Bronchial epithelial cell (primary cell): ENCODE measurements at places on chromosomes 13 and 19. TPM values are rescaled to one million over a fixed set of nuclear protein-coding genes. Genes with fewer than 3 reads are reported as not detected.

Gene ZNF546
- total RNA-seq = 2.2 and 2.4 TPM in 2 replicates

Gene ZNF844
- total RNA-seq = 1.6 and 4.1 TPM in 2 replicates

Gene SERPINE3
- not detected in 2 replicates for total RNA-seq

Gene WASF3
- total RNA-seq = 4.5 and 5.5 TPM in 2 replicates

Gene PRR22
- total RNA-seq = 0.26 and 0.53 TPM in 2 replicates

Gene RFPL4A
- total RNA-seq = not detected in 2 replicates

Gene TRIM13
- total RNA-seq = 17.5 and 19.0 TPM in 2 replicates

Gene LRRC4B
- not detected in 2 replicates for total RNA-seq

Gene ADPRHL1
- 0.26 and 1.0 TPM in 2 replicates for total RNA-seq

Gene ZNF98
- total RNA-seq = under 0.01 TPM in 1 of 2 replicates, not detected in the other

Gene GPC5
- total RNA-seq = under 0.01 and 1.8 TPM in 2 replicates

Gene CYP4F2
- under 0.01 TPM in 1 of 2 replicates, not detected in the other for total RNA-seq

Gene EID2
- total RNA-seq = 6.8 and 8.1 TPM in 2 replicates

Gene RPL36
- total RNA-seq = 718 and 1,018 TPM in 2 replicates

Gene KLF12
- total RNA-seq = 2.2 and 3.4 TPM in 2 replicates

Gene PSG2
- total RNA-seq = not detected in 2 replicates

Gene CRLF1
- total RNA-seq = 0.26 and 0.64 TPM in 2 replicates

Gene PRR19
- not detected in 2 replicates for total RNA-seq

Gene POSTN
- 1.5 and 2.1 TPM in 2 replicates for total RNA-seq

Gene ZNF90
- 2.1 and 2.7 TPM in 2 replicates for total RNA-seq

Gene APOC1
- total RNA-seq = 0.26 and 0.79 TPM in 2 replicates

Gene ZNF556
- total RNA-seq = 2.0 and 2.4 TPM in 2 replicates

Gene GSX1
- not detected in 2 replicates for total RNA-seq

Gene RYR1
- total RNA-seq = 4.5 and 7.4 TPM in 2 replicates

Gene TEKTIP1
- total RNA-seq = not detected in 2 replicates

Gene ZNF497
- 0.53 and 2.2 TPM in 2 replicates for total RNA-seq

Gene TMEM38A
- 4.7 and 10.0 TPM in 2 replicates for total RNA-seq

Gene ZSWIM9
- 1.3 and 1.5 TPM in 2 replicates for total RNA-seq

Gene PABPC3
- total RNA-seq = under 0.01 and 0.13 TPM in 2 replicates

Gene CLDND2
- total RNA-seq = not detected in 2 replicates

Gene FPR1
- total RNA-seq = not detected in 2 replicates

Gene ZNF284
- 2.3 and 2.4 TPM in 2 replicates for total RNA-seq

Gene MISP3
- total RNA-seq = 0.26 and 1.4 TPM in 2 replicates

Gene CYP4F3
- 2.9 and 3.2 TPM in 2 replicates for total RNA-seq

Gene CD22
- 0.53 TPM in 1 of 2 replicates, not detected in the other for total RNA-seq

Gene SLC10A2
- total RNA-seq = not detected in 2 replicates
